ENCODE measurements at places on chromosomes 4 and X.
A peak's percentile ranks its signal among the peaks of the same experiment; 100 is the strongest.

- DNase-seq: no peak
These were observed 36.5 kb downstream of the SEC24D start for GRCh38 chr4:118799231-118799942.

- DNase-seq: no peak
These were observed 75.7 kb upstream of the TEX13D start for GRCh38 chrX:124256629-124257380.

GRCh38 chrX:133580625-133581024, 165.3 kb upstream of the GPC4 start:
- DNase-seq: no peak

- peak; percentile 86 for DNase-seq
These were observed 111.5 kb downstream of the AFAP1 start for GRCh38 chr4:7828011-7828720.

GRCh38 chr4:22911285-22911684, 218.5 kb downstream of the GBA3 start:
- DNase-seq: no peak

DNA sequence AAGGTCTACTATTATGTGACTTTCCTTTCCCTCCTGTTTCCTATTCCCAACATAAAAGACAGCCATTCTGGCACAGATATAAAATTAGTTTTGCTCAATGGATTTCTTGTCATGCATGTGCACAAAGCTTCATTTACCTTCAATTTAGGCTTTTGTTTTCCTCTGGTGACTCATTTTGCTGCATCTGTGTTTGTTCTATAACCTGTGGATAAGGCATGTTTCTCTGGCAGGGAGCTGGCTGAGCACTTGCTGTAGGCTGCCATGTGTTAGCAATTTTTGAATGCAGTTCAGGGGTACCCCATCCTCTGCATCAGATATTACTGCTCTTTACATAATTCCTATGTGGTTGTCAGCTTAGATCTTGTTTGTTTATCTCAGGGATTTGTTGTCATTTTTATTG, 202.8 kb upstream of the GRID2 start:
- DNase-seq: no peak

- no peak for DNase-seq
These were observed 365.1 kb downstream of the AFF2 start for GRCh38 chrX:148865277-148866210.

DNA sequence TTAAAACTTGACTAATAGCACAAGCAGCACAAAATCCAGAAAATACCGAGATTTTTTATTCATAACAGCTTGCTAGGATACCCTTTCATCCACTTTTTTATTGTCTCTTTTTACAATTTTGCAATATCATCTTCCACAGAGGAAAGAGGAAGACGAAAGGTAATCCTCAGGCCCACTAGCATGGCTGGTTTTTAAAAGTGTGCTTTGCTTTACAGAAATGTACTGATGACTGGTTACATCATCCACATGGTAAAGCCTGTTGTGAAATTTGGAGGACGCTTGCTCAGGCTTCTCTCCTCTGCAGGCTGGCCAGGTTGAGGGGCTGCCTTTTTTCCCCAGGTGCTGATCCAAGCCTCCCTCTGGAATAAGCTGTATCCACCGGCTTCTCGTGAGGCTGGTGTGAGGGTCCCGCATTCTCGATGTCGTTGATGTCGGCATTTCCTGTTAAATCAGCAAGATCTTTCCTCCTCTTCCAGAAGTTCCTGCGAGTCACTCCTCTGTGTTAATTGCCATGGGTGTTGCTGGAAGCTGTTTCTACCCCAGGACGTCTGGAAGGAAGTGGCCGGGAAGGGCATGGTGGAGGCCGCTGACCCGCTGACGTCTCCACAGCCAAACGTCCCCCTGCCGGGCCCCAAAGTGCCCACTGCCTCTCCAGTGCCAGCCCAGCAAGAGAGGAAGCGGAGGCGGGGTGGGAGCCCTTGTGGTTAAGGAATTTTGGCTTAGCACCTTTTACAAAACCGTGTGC, 5.8 kb upstream of the DGKQ start:
- no peak for DNase-seq

DNA sequence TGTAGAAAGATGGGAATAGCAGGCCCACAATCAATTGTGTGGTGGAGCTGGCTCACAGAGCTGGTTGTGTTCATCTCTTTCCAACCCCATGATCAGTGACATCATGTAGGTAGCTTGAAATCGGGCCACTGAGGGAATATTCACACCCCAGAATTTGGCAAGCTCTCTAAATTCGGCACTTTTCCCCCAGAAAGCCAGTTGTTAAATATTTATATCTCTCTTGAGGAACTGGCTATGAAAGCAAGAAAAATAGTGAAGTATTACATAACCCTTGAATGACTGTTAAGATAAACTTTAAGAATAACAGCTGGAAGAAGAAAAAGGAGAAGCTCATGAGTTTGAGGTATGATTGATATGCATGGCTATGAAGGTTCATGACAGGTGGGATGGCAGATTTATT, 38.9 kb downstream of the GPRIN3 start:
- no peak for DNase-seq

DNA sequence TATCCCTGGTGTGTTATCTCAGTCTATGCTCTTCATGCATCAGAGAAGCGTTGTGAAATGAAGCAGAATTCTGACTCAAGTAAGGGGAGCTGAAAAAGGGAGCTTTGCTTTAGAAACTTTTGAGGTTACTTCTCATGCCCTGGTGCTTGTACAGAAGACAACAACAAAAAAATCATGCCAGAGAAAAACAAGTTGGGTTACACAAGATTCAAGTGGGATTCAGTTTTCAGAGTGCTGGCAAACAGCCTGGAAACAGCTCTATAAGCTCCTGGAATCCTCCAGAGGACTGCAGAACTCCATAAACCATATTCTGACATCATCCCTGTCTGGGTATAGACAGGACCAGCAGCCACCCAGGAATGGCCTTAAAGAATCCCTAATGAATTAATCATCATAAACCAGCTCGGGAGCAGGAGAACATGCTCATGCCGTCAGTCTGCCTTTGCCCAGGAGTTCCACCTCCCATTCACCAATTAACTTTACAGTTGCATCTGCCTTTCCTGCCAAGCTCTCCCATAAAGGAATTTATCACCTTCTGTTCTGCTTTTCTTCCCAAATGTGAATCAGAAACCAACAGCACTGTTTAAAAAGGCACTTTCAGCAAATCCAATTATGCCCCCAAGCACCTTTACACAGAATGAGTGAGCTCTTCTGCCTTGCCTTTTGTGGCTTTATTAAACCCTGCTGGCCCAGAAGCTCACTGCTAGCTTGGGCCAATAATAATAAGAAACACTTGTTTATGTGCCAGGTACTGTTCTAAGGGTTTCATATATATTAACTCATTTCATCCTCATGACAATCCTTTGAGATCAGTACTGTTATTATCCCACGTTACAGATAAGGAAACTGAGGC, 54.5 kb upstream of the FBXW7 start:
- DNase-seq: no peak

DNA sequence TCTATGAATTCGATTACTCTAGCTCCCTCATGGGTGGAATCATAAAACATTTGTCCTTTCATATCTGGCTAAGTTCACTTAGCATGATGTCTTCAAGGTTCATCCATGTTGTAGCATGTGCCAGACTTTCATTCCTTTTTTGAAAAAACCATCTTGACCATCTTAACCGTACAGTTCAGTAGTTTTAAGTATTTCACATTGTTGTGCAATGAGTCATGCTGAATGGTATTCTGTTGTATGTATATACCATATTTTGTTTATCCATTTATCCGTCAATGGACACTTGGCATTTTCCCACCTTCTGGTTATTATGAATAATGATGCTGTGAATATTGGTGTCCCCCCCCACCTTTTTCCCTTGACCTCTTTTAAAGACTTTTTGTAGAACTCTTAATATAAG, 72.4 kb upstream of the TLR2 start:
- DNase-seq: no peak

DNA sequence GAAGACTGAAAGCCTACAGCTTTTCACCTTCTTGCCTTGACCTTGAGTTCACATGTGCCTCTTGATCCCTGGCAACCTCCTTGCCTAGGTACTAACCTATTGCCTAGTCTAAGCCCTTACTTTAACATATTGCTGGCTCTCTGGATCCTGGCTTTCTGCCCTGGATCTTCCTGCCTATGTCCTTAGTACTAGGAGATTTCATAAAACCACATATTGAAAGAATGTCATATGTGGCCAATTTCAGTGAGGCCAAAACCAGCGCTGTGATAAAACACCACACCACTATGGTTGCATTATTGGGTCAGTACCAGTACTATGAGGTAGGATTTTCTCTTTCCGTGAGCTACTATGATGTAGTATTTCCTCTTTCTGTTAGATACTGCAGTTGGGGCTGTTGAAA, 80.4 kb downstream of the CT47B1 start:
- no peak for DNase-seq

- no peak for DNase-seq
These were observed 36.8 kb upstream of the TAPT1 start for GRCh38 chr4:16263056-16263455.

DNA sequence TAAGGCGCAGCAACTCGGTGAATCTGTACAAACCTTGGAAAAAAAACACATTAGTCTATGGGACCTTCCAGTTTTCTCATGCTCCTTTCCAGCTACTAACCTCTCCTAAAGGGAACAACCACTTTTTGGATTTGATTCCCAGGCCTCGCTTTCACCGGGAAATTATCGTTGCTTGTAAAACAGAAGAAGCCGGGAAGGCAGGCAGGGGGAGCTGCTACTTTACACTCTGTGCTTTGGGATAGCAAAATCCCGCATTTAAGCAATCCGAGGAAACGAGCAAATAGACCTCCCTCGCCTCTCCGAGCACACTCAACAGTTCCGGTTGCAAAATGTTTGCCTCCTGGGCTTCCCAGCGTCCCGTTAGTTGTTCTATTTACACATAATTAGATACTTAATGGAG, 1.2 kb downstream of the CD38 start:
- DNase-seq: no peak

DNA sequence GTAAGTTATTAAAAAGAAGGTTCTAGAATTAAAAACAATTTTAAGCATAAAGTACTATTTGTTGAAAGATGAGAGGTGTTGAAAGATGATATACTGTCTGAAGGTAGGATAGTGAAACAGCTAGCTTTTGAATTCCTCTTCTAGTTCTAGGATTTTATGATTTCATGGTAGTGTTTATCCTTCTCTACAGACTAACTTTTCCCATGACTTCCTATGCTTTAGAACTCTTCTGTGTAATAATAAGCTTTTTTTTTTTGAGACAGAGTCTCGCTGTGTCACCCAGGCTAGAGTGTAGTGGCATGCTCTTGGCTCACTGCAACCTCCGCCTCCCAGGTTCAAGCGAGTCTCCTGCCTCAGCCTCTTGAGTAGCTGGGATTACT, 96.0 kb upstream of the NUDT6 start:
- DNase-seq: no peak

GRCh38 chr4:128853741-128854140, 44.2 kb downstream of the JADE1 start:
- no peak for DNase-seq

GRCh38 chr4:10526429-10527222, 69.4 kb upstream of the ZNF518B start:
- no peak for DNase-seq

DNA sequence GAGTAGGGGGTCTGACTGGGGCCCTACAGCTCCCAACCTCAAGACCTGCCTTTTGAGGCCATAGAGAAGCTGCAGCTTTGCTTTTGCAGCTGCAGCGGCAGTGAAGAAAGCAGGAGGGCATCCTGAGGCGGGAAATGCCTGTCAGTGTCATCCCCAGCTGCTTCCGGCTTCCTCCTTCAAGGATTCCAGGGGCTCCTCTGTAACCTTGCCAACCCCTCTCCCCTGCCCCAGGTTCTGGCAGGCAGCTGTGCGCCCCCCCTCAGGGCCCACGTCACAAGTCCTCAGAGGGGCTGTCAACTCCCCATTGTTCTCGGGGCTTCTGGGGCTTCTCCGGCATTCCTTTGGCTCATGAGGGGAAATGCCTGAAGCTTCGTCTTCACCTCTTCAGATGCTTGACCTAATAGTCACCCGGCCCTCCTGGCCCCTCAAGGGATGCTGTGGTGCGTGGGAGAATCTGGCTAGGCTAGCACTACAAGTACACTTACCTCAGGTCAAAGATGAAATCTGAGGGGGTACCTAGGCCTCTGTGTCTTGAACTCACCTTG, 31.9 kb downstream of the APLN start:
- no peak for DNase-seq

DNA sequence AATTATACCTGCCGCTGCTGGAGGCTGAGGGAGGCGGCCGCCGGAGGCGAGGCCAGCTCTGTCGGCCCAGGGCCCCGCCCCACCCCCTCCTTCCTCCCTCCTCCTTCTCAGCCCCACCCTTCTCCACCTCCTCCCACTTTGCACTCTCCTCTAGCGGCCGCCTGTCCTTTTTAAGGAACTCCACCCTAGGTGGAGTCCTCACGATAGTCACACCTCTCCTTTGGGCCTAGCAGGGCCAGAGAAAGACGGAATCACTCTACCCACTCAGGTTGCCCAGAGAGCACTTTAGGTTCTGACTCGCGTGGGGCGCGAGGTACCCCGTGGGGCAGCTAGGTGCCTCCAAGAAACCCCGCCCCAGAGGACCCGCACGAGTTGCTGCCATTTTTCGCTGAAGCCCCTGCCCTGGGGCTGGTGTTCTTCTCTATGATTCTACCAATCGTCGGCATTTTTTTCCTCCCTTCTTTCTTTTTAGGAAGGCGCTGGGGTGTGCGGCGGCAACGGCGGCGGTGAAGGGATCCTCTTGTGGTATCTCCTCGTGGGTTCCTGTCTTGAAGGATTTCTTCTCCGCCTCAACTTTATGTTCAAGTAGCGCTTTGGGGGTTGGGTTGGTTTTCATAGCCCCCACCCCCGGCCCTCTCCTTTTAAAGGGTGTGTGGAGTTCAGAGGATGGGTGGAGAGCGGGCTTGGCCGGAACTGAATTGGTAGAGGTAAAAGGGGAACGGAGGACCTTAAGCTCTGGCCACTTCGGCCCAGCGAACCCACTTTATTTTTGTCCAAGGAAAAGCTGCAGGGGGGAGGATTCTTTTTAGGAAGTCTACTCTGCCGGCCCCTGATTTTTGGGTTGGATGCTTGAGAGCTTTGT, at the start of gene KLF8:
Gene KLF8 (plus strand): TSS at position 136 of the 862 bp plus-strand sequence. CDS start 979 bp downstream, outside the sequence.
- peak; percentile 44 for DNase-seq

DNA sequence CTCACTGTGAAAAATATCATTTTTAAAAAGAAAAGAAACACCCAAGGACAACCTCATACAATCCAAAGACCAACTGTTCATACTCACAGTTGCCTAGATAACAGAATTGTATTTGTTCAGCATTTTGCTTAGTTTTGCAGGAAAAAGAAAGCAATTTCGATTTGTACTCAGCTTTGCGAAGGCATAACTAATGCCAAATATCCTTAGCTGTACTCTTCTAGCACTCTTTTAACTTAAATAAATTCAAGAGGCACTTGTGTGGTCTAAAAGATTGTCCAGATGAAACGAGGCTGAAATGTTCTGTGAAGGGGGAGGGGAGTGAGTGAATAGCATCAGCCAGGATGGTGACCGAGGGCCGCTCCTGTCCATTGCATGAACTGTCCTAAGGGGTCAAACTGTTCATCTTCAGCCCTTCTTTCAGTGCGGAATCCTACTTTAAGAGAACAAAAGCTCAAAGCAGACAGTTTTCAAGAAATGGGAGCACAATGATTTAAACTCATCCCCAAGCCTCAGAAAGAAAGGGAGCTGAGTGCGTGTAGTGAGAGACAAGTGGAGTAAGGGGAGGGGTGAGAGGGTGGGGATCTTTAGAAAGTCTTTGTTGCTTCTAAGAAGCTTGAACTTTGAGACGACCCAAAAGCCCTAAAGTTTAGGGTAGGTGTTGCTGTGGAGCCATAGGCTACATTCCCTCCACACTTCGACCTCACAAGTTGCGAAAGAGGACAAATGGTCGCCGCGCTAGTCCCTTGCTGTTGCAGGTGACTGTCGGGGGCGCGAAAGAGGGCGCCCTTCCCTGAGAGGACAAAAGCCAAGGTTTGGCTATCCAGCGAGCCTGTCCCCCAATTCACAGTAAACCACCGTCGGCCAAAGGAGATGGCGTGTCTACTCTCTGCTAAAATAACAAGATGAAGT, 4.0 kb upstream of the NEUROG2 start:
- DNase-seq: no peak
